HepG2 (cell line): ENCODE measurements at places on chromosomes 6 and 20.

DNA sequence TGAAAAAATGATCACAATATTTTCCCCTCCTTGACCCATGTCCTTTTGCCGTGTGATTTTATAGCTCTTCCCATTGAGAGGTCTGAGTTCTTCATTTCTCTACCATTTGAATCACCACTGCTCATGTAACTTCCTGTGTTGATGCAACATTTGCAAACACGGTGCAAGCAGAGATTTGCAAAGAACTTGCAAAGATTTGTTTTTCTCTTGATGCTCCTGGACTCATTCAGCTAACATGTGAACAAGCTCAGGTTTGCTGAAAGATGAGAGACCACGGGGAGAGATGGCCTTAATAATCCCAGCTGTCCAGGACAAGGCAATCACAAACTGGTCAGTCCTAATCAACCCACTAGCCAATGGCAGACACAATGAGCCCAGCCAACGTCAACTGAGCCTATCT is 8.6 kb downstream of the VNN2 start:
- DNase-seq, result no peak

- DNase-seq, result no peak
These were observed 89.4 kb downstream of the GRM4 start for GRCh38 chr6:34056305-34057108.

- DNase-seq, result no peak
These were observed 175.0 kb downstream of the CARMIL1 start for GRCh38 chr6:25454136-25454535.

GRCh38 chr6:146602526-146602925 is 3.8 kb downstream of the ADGB start:
- no peak for DNase-seq

- DNase-seq, result no peak
These were observed 64.4 kb upstream of the NOX3 start for GRCh38 chr6:155520078-155520477.

DNA sequence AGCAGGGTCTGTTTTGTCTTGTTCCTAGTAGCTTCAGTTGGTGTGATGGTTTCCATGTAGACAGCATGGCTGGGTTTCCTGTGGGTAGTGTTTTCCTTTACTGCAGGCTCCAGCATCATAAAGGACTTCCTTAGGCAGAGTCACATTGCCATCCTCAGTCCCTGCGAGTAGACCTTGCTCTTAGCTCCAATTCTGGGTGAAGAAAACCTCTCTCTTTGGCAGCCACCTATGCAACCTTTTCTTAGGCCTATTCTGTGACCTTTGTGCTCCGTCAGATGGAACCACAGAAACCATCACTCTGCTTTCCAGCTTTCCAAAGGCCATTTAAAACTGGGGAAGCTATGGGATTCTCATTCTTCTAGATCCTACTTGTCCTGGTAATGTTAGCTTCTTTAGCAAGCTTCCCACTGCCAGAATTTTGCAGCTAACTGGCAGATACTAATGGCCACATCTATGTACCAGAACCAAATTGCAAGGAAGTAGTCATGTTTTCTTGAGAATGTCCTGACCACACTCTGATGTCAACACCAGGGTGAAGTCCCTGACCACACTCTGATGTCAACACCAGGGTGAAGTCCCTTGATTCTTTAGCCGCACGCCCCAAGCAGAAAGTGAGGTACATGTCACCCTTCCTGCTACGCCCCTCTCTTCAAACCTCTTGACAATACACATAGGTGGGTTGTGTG is 646.6 kb upstream of the HS3ST5 start:
- no peak for DNase-seq

GRCh38 chr6:31103136-31103535 is 9.2 kb downstream of the C6orf15 start:
- DNase-seq, result no peak

DNA sequence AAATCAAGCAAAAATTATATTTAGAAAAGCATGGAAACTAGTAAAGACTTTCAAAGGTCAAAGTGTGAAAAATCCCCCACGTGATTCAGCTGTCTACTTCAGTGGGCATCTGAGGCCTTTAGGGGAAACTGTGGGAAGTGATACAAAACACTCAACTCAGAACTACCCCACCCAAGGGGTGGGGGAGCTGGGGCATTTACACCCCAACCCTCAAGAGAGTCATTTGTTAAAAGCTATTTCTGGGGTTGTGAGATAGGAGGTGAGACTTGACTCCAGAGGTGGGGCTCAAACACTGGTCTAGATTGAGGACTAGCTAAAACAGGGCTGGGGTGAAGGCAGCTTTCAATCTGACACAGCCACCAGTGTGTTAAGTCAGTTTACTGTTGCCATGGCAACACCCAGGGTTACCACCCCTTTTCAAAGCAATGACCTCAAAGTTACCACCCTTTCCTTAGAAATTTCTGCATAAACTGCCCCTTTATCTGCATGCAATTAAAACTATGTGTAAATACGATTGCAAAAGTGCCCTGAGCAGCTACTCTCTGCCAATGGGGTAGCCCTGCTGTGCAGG is 9.9 kb upstream of the GTSF1L start:
- no peak for DNase-seq

DNA sequence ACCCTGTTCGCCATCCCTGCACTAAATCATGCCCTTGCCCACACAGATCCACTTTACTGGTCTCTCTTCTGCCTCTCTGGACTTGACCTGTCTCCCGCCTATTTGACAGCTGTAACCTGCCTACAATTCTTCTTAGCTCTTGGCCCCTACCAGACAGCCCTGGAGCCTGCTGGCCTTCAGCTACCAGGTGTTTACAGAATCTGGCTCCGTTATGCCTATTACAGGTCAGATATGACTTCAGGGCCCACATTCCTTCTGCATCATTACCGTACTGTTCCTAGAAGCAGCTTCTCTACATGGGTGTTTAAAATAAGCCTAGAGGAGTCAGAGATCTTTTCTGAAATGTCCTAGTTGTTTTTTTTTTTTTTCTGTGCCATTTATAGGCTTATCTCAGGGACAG is 45.4 kb upstream of the CCN6 start:
- DNase-seq, result no peak

GRCh38 chr6:12173661-12174060 is 116.5 kb upstream of the EDN1 start:
- no peak for DNase-seq

DNA sequence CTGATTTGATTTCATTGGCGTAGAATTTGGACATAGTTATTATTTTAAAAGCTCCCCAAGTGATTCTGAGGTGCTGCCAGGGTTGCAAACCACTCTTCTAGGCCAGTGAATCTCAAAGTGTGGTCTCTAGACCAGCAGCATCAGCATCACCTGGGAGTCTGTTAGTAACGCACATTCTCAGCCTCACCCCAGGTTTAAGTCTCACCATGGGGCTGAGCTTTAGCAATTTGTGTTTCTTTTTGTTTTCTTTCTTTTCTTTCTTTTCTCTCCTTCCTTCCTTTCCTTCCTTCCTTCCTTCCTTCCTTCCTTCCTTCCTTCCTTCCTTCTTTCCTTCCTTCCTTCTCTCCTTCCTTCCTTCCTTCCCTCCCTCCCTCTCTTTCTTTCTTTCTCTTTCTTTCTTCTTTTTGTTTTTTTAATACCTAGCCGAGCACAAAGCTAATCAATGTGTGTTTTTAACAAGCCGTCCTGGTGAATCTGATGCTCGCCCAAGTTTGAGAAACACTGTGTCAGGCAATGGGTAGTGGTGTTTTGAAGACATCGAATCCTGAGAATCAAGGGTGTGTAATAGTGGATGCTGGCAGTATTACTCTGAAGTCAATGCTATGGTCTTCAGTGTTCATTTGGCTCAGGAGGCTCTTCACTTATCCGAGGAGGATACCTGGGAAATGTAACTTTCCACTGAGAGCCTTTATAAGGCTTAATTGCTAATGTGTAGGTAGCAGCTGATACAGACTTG is 104.9 kb downstream of the SLX4IP start:
- DNase-seq, result no peak

GRCh38 chr20:11080781-11081377 is 407.1 kb upstream of the JAG1 start:
- DNase-seq, result no peak

DNA sequence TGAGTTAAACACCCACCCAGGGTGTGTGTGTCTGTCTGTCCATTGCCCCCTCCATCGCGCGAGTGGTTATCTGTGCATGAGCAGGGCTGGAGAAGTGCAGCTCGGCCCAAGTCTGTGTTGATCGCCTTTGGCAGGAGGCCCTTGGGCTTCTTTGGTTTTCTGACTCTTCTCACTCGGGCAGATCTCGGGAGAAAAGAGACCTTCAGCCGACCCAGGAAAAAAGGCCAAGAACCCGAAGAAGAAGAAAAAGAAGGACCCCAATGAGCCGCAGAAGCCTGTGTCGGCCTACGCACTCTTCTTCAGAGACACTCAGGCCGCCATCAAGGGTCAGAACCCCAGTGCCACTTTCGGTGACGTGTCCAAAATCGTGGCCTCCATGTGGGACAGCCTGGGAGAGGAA is 132.9 kb downstream of the JPH2 start:
- no peak for DNase-seq

DNA sequence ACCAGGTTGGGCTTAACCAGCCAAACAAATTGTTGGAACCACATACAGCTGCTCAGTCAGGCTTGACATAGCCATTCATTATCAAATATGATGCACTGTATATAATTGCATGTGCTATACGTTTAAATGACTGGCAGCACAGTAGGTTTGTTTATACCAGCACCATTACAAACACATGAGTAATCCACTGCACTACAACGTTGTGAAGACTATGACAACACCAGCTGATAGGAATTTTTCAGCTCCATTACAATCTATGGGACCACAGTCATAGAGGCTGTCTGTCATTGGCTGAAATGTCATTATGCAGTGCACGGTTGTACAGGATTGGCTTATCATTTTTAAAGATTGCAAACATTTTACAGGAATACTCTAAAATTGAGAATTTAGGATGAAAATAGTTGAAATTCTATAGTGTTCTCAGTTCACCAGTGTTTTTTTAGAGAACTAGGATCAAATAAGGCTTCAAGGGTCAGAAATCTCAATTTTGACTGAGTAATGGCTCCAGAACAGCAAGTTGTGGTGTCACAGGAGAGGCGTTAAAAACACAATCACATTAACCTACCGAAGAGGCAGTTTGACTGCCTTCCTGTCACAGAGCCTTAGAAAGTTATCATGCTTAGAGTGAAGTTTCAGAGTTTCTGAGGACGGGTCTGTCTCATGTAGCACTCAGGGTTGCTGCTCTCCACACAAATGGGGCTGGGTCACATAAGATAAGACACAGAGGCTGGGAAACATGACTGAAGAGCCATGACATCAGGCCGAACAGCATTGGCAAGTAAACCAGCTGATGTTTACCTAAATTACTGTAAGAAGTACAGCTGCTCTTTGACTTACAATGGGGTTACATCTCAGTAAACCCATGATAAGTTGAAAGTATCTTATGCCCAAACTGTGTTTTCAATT is 60.7 kb upstream of the SMLR1 start:
- no peak for DNase-seq

GRCh38 chr6:106502559-106502958 is 126.7 kb downstream of the RTN4IP1 start:
- no peak for DNase-seq

GRCh38 chr6:14798594-14798982 is 447.3 kb upstream of the JARID2 start:
- DNase-seq, result no peak

GRCh38 chr6:127182501-127182900 is 64.0 kb downstream of the RSPO3 start:
- DNase-seq, result no peak

DNA sequence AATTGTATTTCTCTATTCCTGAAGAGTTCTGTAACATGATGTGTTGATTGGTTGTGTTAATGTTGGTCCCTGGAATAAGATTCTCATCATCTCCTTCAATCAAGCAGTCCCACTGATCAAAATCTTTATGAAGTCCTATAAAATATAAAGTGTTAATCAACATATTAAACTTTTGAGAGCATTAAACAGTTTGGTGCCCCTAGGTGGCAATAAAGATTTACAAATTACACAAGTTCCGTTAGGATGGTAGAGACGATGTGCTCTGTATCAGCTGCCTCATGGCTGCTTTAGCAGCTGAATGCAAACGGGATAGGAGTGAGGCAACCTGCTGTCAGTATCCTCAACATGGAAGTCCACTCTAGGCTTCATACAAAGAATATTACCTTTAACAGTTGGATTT is 16.9 kb downstream of the TDRD6 start:
- DNase-seq, result peak; percentile 4

- DNase-seq, result no peak
These were observed 183.3 kb downstream of the BCKDHB start for GRCh38 chr6:80289727-80290126.

DNA sequence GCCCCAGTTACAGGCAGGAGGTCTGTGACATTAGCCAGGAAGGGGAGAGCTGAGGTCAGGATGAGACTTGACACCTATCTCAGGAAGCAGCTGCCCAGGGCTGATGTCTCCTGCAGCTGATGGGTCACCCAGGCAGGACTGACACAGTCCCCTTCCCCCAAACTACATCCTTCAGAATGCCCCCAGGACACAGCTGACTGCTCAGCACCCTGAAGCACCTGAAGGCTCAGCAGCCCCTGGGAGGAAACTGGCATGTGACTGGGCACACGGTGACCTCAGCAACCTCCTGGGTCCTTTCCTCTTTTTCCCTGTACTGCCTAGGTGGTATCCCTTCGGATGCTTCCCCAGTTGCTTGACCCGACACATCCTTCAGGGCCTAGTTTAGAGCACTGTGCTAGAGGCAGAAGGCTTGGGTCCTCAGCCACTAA is 1.9 kb downstream of the SDC4 start:
- no peak for DNase-seq

DNA sequence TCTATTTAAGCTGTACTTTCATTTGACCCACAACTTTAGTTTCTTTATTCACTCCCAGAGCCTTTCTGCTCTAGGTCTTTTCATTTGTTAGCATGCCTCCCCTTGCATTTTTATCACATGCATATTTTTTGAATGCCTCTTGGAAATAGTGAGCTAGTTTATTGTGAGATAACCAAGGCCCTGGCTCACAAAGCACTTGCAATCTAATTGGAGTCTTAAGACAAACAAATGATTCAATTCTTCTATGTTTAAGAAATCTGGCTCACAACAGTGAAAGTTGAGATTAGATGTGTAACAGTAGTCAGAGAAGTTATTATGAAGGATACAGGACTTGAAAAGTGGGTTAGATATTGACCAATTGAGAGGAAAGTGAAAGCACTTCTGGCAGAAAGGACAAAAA is 173.4 kb downstream of the MOXD1 start:
- DNase-seq, result no peak

- DNase-seq, result no peak
These were observed 43.7 kb upstream of the CCDC167 start for GRCh38 chr6:37543361-37543760.

DNA sequence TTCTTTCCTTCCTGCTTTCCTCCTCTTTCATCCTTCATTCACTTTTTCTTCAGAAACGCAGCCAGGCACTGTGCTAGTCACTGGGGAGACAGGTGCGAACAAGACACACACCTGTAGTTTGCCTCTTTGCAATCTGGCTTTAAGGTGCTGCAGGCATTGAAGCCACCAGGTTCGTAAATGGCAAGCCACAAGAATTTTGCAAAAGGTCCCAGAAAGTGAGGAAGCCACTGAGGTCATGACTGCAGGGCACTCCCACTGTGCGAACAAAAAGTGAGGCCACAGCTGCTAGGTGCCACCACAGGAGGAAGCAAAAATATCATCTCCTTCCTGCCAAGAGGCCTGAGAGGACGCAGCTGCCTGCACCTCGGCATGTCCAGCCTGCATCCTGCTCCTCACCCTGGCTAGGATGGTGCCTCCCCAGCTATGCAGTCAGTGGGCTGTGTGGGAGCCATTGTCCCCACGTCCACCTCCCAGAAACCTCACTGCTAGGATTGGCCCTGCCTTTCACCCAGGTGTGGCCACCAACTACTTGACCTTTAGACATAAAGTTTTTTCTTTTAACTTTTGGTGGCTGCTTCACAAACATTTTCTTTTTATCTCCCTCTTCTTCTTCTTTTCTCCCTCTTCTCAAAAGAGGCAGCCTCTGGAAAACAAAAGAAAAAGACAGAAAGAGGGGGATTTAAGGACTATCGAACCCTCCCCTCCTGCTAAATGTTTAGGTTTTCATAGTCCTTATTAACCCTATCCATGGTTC is 230.8 kb downstream of the BCAS1 start:
- no peak for DNase-seq
